ENCODE measurements at places on chromosomes 13 and 19. TPM values are rescaled to one million over a fixed set of nuclear protein-coding genes. Genes with fewer than 3 reads are reported as not detected.

GRCh38 chr13:113540523-113540922 lies 44.0 kb upstream of the TFDP1 start:
- DNase-seq = no peak

GRCh38 chr19:30064348-30064699 lies 122.3 kb downstream of the URI1 start:
- no peak for DNase-seq

DNA sequence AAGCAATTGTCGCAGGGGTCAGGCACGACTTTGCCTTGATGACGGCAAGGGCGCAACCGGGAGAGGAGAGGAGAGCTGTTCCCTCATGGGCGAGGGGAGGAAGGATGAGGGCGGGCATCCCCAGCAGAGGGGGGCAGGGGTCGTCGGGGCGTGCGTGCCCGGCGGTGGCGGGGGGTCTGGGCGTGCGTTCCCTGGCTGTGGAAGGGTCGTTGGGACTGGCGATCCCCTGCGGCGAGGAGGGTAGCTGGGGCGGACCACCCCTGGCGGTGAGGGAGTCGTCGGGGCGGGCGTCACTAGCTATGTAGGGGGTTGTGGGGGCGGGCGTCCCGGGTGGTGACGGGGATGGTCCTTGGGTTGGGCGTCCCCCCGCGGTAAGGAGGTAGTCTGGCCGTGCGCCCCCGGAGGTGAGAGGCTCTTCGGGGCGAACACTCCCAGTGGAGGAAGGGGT lies 1.7 kb downstream of the COMP start:
- no peak for DNase-seq

DNA sequence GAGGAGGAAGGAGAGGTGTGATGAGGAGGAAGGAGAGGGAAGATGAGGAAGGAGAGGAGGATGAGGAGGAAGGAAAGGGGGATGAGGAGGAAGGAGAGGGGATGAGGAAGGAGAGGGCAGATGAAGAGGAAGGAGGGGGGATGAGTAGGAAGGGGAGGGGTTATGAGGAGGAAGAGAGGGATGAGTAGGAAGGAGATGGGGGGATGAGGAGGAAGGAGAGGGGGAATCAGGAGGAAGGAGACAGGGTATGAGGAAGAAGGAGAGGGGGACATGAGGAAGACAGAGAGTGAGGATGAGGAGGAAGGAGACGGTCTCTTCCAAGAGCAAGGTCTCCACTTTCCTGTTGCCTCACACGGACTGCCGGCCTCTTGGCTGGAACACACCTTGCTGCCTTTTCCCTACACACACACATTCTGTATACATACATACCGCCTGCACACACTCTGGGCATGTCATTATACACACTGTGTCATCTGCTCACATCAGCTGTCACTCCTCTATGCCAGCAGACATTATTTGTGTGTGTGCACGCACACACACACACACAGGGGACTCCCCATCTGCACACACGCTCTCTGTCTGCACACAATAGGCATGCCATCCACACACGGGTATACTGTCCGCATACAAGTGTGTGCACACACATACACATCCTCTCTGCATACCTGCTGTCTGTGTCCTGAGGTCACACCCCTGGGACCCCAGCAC lies 11.1 kb upstream of the VSTM2B start:
- no peak for DNase-seq

- no peak for DNase-seq
Measured at GRCh38 chr19:12782174-12782423, 6.7 kb upstream of the HOOK2 start.

DNA sequence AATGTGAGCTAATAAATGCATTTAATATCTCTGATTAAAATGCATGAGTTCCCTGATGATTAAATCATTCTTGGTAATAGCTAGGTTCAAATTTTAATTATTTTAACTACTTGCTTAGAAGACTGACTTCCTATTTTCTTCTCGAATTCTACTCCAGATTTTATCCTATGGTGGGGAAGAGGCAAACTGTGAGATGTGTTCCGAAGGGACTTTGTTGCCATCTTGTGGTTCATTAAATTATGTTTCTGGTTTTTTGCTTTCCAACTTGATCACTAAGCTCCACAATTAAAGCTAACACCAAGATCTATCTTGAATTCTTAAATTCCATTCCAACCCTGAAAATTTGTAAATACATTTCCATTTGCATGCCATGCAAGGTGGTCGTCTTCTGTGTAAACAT lies 538.4 kb upstream of the PCDH20 start:
- no peak for DNase-seq

DNA sequence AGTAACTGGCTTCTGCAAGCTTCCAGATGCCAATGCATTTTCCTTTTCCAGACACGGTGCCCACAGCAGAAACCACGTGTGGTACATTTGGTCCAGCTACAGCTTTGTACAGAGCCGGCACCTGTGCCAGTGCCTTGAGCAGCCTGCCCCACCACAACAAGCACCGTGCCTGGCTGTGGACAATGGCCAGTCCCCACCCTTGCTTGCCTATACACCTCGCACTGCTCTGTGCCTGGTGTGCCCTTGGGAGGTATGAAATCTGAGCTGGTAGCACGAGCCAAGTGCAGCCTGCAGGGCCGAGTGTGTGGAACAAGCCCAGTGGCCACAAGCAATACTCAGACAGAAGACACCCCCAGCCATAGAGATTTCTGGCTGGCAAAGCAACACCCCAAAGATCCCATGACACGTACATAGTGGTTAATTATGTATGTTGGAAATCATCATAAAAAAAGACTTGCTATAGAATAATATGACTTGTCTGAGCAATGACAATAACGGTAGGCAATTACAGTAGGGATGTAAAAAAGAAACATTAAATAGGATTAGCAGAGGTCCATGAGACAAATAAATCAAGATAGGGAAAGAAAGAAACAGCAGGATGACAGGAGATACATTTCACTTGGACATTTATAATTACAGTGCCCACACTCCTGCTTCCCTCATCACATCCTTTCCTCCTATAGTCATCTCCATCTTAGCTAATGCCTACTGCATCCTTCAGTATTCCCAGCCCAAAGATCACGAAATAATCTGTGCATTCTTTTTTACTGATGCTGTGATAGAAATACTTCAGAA lies 1399.5 kb downstream of the PCDH9 start:
- no peak for DNase-seq

DNA sequence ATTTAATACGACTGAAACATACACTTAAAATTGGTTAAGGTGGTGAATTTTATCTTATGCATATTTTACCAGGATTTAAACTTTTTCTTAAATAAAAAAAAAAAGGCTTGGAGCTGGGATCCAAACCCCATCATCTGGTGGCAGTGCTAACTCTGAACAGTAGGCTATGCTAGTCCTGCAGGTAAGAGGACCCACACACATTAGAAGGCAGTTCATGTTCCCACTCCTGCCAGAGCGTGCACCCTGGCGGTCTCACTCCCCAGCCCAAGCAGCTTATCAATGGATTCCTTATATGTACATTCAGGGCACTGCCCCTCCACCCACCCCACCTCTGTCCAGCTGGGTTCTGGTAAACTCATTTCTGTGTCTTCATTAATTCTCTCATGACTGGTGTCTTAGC lies 31.3 kb upstream of the CEBPA start:
- no peak for DNase-seq

DNA sequence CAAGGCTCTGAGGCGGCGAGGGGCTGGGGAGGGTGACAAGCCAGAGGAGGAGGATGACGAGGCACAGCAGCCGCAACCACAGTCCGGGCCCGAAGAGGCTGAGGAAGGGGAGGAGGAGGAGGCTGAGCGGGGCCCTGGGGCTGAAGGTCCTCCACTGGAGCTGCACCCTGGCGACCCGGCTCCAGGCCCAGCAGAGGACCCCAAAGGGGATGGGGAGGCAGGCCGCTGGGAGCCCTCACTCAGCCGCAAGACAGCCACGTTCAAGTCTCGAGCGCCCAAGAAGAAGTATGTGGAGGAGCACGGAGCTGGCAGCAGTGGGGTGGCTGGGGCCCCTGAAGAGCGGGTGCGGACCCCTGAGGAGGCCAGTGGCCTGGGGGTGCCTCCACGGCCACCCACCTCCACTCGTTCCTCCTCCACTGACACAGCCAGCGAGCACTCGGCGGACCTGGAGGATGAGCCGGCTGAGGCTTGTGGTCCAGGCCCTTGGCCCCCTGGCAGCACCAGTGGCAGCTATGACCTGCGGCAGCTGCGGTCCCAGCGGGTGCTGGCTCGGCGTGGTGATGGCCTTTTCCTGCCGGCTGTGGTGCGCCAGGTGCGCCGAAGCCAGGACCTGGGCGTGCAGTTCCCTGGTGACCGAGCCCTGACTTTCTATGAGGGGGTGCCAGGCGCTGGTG lies 2.9 kb downstream of the CIC start:
- DNase-seq = no peak

DNA sequence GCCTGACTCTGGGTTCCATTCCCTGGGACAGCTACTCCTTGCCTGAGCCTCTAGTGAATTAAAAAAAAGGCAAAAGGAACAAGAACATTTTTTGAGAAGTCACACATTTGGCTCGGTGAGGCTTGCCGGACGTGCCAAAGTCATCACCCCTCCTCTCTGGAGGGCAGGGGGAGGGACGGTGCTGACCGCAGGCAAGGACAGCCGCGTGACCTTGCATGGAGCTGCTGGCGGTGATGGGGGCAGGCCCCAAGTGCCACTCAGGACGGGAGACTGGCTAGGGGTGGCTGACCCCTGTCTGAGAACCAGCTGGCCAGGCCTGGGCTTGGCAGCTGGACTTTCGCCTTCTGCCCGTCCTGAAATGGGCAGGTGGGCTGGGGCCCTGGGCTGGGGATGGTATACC lies 26.4 kb downstream of the MAP2K2 start:
- no peak for DNase-seq

DNA sequence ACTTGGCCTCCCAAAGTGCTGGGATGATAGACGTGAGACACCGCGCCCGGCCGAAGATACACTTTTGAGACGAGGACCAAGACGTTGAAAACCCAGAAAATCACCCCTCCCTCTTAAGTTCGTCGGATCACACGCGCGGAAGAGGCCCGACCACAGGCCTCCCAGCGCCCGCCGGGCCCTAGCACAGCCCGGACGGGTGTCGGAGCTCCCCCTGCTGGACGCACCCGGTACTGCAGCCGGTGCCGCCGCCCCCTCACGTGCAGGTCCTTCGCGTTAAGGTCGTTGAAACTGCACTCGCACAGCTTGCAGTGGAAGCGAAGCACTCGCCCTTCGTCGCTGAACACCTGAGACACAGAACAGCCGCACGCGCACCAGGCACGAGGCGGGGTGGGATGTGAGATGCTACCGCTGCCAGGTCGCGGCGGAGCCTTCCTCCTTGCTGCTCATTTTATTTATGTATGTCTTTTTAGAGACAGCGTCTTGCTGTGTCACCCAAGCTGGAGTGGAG lies 35.7 kb upstream of the MATK start:
- DNase-seq = peak; percentile 78

- no peak for DNase-seq
Measured at GRCh38 chr19:43606569-43607229, 5.2 kb upstream of the SRRM5 start.

DNA sequence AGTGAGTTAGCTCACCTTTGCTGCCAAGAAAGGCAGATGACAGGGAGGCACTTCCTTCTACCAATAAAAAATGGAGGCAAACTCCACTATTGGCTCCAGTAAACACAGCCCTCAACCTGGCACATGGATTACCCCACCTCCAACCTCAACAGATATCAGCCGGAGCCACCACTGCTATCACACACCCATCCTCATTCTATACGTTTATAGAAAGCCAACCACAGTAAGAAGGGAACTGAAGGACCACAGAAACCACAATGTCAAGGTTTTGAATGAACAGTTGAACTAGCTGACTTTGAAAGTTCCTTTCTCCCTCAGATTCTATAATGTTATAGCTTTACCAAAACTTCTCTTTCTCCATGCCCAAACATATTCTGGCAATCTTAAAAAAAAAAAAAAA lies 526.2 kb downstream of the UQCRFS1 start:
- DNase-seq = no peak

GRCh38 chr13:35162420-35162819 lies 220.3 kb downstream of the NBEA start:
- DNase-seq = no peak

GRCh38 chr13:74289861-74290773 lies 155.9 kb upstream of the KLF12 start:
- DNase-seq = no peak

- no peak for DNase-seq
Measured at GRCh38 chr13:28718196-28718542, 601 bp downstream of the SLC46A3 start.

GRCh38 chr19:4303819-4304537 lies 420 bp upstream of the FSD1 start:
- DNase-seq = no peak

GRCh38 chr19:1783354-1783753 lies 28.7 kb downstream of the ATP8B3 start:
- DNase-seq = no peak

DNA sequence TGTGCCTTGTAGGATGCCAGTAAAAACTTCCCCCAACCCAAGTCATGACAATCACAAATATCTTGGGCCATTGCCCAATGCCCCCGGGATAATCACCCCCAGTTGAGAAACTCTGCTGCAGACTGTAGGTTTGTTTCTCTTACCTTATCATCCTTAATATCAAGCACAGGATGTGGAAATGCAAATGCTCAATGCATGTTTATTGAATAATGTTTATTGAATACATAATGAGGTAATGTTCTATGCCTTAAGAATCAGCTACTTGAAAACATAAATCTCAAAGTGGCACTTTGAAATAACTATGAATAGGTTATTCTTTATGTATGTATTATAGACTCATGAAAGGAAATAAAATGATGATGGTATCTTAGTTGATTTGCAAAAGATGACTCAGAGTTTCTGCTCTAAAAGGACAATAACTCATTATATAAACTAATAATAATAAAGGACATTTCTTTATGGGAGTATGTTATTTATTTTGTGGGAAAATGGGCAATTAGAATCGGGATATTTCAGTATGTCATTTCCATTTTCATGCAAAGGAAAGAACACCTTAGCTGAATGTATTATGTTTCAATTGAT lies 414.2 kb downstream of the EFNB2 start:
- no peak for DNase-seq

- DNase-seq = no peak
Measured at GRCh38 chr19:334296-335071, 10.1 kb downstream of the MIER2 start.

Gene KRTDAP
- total RNA-seq = not detected

Gene NCCRP1
- not detected for total RNA-seq

Gene LENG1
- 9.0 TPM for total RNA-seq

Gene CD37
- total RNA-seq = 373 TPM

Gene CLEC4G
- not detected for total RNA-seq

Gene VRK3
- 79.3 TPM for total RNA-seq

Gene HCST
- total RNA-seq = 73.7 TPM

Gene ANKRD27
- 33.9 TPM for total RNA-seq

Gene WIZ
- 17.1 TPM for total RNA-seq

Gene PEG3
- not detected for total RNA-seq

Measured in T-helper 17 cell (primary cell).